ENCODE measurements at places on chromosomes 11 and 22. TPM values are rescaled to one million over a fixed set of nuclear protein-coding genes. Genes with fewer than 3 reads are reported as not detected.

DNA sequence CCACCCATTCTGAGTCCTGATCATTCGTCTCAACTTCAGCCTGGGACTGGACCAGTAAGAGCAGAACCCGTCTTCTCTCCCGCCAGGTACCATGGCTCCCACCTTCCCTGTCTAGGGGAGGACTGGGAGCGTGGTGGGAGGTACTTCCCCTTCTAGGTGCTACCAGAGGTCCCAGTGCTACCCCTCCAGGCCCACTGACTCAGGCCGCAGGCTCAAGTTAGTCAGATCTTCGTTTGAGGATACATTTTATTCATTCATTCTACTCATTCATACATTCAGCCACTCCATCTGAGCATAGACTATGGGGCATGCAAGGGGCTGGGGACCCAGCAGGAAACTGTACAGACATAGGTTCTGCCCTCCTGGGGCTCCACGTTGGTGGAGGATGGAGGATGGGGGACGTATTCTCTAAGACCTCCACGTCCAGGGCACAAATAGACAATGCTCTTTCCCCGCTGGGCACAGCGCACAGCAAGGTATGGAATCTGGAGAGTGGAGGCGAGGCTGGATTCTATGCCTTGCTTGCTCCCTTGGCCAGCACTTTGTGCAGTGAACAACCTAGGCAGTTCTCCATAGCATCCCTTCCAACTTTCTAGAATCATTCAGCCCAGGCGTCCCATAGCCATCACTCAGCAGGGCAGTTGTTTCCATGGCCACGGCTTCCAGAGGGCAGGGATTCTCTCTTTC, 1.0 kb upstream of the RAB3IL1 start:
- DNase-seq = peak; percentile 82

GRCh38 chr11:74138572-74138971, 32.2 kb downstream of the C2CD3 start:
- no peak for DNase-seq

GRCh38 chr22:37208401-37209139, 3.7 kb downstream of the SSTR3 start:
- no peak for DNase-seq

DNA sequence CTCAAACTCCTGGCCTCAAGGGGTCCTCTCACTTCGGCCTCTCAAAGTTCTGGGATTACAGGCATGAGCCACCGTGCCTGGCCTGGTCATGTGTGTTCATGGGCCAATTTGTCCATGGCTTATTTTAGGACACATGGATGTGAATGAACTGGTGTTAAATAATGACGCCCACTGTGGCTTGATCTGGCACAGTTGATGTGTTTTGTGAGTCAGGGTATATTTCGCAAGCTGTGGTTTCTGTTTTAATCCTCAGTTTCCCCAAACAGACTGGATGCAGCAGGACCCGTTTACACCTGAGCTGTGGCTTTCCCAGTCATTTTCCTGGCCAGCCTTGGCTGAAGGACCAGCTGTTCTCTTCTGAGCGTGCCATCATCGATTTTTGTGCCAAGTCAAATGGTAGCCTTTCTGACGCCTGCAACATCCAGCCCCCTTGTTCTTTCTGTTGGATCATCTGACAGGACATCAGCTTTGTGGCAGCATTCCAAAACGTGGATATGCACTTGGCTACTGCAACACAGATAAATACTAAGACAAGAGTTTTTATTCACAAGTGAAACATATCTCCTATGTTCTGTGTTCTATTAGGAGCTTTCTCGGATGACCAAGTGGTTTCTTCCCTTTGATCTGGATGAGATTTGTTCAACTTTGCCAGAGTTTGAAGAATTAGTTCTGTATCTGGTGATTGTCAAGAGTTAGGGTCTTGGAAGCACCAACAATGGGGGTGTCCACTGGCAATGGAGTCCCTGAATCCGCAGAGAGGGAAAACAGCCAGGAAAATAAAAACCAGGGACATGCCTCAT, 40.0 kb upstream of the SEPTIN5 start:
- DNase-seq = peak; percentile 32

The FXYD6 gene
- total RNA-seq = 7.0 TPM

The LINC01488 gene
- not detected for total RNA-seq

The LRRC56 gene
- 1.5 TPM for total RNA-seq

The P4HA3 gene
- total RNA-seq = 0.17 TPM

Measured in lower leg skin (tissue), 4 donors.